ENCODE measurements at places on chromosomes 2 and 18.

DNA sequence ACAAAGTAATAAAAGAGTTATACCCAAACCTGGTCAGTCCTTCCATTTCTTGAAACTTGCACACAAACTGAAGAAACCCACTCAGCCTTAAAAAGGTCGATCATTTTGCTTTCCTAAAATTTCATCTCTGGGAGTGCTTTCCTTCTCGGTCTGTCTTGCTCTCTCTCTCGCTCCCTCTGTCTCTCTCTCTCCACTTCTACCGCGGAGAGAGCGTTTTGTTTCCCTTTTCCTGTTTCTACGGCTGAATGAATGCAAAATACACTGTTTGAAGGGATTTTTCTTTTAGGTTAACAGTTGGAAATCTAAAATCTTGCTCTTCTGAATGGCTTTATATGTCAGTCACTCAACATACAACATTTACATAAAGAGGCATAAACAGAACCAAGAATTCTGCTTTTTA lies 424.2 kb downstream of the TGIF1 start:
- no peak for DNase-seq

- DNase-seq = no peak
These were observed 90.4 kb downstream of the NUP35 start for GRCh38 chr2:183214680-183215079.

GRCh38 chr2:228321015-228321414 lies 139.5 kb upstream of the SPHKAP start:
- DNase-seq = peak; percentile 28

GRCh38 chr2:70941186-70941585 lies 5.5 kb downstream of the ATP6V1B1 start:
- no peak for DNase-seq

GRCh38 chr2:146214394-146214929 lies 1630.4 kb upstream of the ACVR2A start:
- DNase-seq = peak; percentile 78

GRCh38 chr2:86305195-86305914 lies 32.1 kb downstream of the REEP1 start:
- DNase-seq = no peak

DNA sequence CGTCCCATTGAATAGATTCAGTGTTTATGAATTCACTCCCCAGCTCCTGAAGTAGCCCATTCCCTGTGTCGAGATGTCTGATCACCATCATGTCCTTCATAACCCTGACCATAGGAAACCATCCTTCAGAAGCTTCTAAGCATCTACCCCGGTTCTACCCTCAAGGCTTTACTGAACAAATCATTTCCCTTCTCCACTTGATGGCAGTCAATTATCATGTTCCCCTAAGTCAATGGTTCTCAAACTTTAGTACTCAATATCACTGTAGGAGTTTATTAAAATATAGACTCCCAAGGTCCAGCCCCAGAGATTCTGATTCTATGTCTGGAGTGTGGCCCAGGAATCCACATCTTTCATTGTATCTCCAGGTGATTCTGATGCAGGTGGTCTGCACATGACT lies 228.4 kb upstream of the SP5 start:
- DNase-seq = no peak
